ENCODE measurements at places on chromosomes 3 and 15. TPM values are rescaled to one million over a fixed set of nuclear protein-coding genes. Genes with fewer than 3 reads are reported as not detected.

GRCh38 chr3:113828600-113828999 is 10.0 kb upstream of the GRAMD1C start:
- DNase-seq: no peak

DNA sequence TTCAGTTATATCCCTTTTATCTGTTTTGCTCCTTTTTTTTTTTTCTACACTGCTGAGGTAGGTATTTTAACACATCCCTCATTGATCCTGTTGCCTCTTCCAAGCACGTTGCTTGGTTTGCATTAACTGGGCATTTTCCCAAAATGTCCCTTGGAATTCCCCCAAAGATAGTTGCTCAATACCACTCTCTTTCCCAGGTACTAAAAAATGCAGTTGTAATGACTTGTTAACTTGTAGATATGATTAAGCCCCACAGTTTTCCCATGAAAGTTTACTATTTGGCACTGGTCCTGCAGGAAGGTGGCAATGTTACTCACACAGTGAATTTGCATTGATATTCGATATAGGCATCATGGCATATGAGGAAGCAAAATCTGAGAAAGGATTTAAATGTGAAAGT is 67.1 kb downstream of the GRM7 start:
- no peak for DNase-seq

DNA sequence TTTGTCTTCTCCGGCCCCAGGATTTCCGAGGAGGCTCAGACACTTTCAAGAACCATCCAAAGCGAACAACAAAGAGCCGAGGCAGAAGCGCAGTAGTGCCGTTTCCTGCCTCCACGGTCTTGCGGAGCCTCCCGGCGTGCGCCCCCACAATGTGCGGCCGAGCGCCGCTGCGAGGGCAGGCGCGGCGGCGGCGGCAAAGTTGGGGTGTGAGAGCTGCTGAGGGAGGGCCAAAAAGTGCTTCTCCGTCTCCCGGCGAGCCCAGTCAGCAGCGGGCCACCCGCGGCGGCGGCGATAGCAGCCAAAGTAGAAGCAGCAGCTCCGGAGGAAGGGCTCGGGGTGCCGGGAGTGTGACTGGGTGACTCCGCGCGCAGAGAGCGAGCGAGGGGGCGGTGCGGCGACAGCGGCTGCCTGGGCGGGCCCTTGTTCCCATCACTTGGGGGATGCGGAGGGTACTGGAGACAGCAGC is 749.1 kb downstream of the ROBO1 start:
- peak; percentile 67 for DNase-seq

- no peak for DNase-seq
Observed at GRCh38 chr3:82145742-82146141, 384.3 kb upstream of the GBE1 start.

DNA sequence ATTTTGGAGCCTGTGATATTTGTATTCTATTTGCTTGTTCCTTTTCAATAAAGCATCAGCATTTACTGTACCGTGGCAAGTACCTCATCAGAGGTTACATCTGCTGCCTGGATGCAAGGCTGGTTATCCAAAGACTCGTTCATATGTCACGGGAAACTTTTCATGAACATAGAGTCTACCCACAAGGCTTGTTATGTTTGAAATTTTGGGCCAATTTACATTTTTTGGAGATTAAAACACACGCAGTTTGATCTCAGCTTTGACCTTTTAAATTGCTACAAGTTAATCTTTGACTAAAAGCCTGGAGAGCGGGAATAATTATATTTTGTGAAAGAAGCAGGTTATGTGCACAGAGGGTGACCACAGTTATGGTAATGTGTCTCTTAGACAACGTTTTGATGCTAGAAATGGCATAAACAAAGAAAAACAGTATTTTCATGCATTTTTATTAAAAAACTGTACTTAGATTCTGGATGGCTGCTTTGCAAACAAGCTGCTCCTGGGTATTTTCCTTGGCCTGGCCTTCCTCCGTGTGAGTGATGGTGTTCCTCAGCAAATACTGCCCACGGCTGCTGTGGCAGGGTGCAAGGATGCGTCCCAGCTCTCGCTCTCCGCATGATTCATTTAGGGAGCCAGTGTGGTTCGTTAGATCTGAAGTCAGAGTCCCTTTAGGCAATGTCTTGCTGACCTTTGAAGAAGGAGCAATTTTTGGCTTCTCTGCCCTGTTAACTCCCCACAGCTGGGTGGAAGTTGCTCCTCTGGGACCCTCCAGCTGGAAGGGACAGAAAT is 27.1 kb downstream of the CHST2 start:
- no peak for DNase-seq

- no peak for DNase-seq
Observed at GRCh38 chr3:124246949-124247348, 255.0 kb upstream of the ROPN1 start.

Gene RPL15
- total RNA-seq: 2,383 TPM

DNA sequence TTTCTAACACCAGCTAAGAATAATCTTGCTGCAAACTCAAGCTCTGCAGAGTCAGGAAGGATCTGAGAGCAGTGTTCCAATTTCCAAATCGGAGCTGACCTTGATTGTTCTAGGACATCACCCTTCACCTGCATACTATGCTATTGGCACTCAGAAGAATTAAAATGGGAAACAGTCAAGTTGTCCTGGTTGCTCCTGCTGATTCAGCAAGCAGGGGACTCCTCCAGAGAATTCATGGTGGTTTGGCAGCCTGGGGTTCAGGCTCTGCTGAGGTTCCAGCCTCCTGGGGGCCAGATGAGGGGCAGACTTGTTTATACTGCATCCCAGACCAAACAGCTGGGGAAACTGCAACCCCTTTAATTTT is 213.7 kb upstream of the ADAMTS9 start:
- DNase-seq: no peak

DNA sequence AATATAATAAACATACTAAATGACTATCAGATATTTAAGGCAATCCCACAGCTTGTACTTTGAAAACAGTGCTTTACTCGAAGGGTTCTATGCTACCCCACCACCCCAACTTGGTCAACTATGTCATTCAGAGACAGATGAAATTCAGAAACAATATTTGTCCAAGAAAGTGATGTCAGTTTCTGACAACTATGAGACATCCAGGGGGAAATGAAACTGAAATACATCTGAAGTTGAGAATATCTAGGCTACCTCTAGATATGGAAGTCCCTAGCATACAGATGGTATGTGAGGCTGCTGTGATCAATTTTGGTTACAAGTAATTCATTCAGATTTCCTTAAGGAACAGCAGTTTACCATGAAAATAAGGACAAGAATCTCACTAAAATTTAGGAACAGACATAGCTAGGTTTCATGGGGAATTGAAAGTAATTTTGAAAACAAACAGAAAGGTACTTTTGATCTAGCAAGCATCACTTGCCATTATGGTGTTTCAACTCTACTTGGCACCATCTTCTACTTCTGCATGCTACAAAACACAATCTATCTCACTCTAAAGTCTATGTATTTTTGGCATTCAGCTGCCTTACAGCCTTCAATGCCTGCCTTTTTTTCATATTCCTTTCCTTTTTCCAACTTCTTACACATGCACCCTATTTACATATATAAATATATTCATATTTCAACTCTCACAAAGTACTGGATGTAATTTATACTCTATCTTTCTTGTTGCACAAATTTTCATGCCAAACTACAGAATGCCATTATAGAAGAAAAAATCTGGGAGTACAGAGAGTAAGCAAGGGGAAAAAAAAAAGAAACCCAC is 21.7 kb downstream of the ATG3 start:
- DNase-seq: no peak

- peak; percentile 27 for DNase-seq
Observed at GRCh38 chr15:91302588-91303439, 202.8 kb downstream of the SV2B start.

Gene CD86
- not detected for total RNA-seq

DNA sequence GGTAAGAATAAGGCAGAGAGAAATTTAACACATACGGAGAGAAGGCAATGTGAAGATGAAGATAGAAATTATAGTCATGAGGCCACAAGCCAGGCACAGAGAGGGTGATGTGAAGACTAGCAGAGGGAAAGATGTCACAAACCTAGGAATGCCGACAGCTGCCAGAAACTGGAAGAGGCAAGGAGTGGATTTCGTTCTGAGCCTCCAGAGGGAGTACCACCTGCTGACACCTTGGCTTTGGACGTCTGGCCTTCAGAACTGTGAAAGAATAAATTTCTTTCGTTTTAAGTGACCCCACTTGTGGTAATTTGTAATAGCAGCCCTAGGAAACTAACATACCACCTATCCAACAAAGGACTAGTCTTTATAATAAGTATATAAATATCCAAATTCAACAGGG is 5.0 kb upstream of the SGO1 start:
- DNase-seq: no peak

DNA sequence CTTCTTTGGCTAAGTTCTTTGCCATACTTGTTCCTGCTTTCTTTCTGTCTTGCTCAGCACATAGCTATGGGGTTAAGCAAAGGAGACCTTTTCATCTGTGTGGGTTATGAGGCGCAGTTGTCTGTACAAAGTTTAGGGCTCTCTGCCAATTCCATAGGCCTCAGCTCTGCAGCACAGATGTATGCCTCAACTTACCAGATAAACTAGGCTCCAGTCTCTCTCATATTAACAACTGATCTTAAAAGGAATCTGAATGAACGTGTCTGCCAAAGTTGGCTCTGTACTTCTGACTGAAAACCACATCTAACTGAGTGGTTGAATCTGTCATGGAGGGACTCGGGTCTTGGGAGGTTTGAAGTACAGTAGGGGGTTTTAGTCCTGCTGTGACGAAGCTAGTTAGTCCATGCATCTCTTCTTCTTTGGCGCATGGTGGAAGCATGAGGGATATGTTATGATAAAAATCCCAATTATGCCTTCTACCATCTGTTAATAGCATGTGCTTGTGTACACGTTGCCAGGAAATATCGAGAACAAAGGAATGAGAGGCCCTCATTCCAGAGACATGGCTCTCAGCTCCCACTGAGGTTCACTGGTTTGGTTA is 114.6 kb upstream of the TSC22D2 start:
- no peak for DNase-seq

DNA sequence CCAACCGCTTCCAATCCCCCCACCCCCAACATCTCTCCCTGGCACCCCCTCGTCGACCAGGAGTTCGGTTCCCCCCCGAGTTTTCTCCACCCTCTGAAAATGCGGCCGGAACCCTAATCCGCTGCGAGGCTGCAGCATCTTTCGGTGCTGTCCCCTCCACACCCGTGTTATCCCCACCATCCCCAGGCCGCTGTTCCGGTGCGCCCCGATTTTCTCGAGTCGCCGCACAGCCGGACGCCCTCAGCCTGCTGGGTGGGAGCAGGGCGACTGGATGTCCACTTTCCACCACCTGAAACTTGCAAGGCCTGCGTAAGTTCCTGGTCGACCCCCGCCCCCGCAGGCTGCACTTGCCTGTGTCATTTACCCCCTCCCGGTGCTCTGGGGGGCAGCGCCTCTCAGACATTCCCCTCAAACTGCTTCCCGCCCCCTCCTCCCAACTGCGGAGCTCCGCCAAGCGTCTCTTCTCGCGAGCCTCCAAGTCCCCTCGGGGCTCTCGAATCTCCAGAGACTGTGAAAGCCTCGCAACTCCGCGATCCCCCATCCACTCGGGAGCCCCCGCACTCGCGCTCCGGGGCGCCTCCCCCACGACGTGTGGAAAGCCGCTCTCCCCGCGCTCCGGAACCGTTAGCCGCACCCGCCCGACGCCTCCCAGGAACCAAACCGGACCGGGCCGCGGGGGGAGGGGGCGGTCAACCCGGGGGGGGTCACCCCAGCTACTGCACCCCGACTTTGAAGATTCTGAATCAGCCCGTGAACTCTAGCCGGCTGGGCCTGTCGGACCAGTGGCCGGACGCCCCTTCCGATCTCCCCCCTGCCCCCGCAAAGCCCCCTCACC is 566 bp downstream of the ETV5 start:
- DNase-seq: peak; percentile 77

Gene TGM4
- total RNA-seq: not detected

Gene C3orf70
- total RNA-seq: not detected

Gene ZCWPW2
- total RNA-seq: not detected

DNA sequence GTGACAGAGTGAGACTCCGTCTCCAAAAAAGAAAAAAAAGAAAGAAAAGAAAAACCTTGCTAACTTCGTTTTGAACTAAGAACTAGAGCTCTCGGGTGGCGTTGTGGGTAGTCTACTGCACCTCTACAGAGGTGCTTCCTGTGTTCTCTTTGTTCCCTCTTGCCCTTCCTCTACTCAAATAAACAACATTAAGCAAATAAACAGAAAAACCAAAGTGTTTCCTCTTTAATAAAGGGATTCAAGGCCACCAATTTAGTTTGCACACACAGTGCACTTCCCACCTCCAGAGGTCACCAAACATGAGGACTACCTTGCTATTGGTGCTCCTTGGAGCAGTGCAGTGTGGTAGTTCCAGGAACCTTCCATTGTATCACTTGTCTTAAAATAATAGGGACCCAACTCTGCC is 354.2 kb upstream of the TBL1XR1 start:
- DNase-seq: no peak

DNA sequence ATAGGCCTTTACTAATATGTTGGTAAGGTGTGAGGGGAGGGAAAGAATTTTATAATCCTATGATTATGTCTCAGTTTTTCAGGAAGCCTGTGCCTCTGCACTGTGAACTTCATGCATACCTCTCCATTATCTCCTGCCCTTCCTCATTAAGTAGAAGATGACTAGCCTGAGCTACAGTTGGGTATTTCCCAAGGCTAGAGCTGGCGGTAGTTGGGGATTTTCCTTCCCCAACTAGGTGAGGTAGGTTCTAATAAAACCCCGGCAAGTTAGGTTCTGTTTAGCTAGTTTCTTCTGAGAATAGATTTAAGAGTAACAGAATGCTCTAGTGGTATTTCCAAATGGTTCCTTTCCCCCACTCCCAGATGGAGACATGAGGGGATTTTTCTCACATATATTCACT is 414.5 kb downstream of the GRM7 start:
- DNase-seq: no peak

DNA sequence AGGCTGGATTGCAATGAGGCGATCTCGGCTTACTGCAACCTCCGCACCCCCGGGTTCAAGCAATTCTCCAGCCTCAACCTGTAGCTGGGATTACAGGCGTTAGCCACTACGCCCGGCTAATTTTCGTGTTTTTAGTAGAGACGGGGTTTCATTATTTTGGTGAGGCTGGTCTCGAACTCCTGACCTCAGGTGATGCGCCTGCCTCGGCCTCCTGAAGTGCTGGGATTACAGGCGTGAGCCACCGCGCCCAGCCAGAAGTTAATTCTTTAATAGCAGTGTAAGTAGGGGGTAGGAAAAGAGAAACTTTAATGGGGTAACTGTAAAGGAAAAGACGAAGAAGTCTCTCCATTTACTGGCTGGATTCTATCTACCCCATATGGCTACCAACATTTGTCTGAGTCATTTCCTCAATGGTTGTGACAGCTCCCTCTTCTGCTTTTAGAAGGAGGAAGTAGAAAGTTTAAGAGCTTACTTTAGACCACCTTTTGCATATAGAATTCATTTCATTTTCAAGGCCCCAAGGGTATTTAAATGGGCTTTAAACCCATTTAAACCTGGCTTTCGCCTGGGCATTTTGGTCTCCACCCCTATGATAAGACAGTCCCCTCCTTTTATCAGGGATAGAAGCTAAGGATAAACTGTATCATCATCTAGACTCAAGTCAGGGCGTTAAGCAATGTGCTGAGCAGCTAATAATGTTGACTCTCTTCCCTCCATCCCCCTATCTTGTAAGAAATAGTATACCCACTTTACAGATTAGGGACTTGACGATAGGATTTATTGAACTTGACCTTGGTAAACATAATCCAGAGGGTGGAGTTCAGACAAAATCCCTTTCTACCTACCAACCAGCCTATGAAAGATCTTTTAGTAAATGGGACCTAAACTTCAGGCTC is 1.1 kb upstream of the CDV3 start:
- no peak for DNase-seq

Gene TRH
- not detected for total RNA-seq
